Activated T-cell treated with anti-CD3 and anti-CD28 coated beads for 4 hours (primary cell): ENCODE measurements at places on chromosomes 4 and X.

GRCh38 chr4:146098397-146098796 is 77.1 kb upstream of the LSM6 start:
- no peak for DNase-seq

DNA sequence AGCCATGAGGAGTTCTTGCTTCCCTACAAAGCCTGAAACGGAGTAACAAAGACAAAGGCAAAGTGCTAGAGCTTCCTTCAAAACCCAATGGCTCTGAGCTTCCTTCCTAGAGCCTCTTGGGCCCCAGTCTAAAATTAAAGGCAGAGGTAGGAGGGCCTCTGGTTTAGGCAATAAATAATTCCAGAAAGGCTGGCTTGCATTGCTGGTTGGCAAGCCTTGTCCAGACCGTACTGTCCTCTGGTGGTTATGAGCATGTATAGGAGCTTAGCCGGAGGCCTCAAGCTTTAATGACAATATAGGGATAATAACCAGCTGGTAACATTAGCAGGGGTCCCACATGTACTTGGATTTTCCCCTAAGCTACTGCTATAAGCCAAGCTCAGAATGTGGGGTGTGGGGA is 237.3 kb downstream of the AR start:
- no peak for DNase-seq

DNA sequence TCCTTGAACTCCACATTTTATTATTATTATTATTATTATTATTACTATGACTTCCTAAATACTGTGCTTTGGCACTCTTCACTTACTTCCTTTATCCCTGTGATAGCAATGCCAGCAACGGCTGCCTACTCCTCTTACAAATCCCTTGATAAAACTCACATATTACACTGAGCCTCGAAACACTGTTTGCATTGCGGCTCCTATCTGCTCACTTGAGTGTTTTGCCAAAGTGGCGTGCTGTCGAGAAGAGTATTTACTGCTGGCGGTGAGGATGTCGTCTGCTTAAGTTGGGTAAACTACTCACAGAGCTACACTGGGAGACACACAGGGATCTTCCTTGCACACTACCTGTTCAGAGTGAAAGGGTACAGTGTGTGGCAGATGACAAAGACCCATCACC is 143.4 kb upstream of the VCX3A start:
- no peak for DNase-seq

- peak; percentile 45 for DNase-seq
Observed at GRCh38 chr4:184792950-184793555, 32.7 kb downstream of the ACSL1 start.

GRCh38 chrX:33840176-33840575 is 291.9 kb downstream of the FAM47A start:
- DNase-seq, result no peak

GRCh38 chr4:82373486-82373815 is 340 bp downstream of the HNRNPD start:
- no peak for DNase-seq

GRCh38 chr4:156248917-156249316 is 295.3 kb upstream of the CTSO start:
- DNase-seq, result no peak

DNA sequence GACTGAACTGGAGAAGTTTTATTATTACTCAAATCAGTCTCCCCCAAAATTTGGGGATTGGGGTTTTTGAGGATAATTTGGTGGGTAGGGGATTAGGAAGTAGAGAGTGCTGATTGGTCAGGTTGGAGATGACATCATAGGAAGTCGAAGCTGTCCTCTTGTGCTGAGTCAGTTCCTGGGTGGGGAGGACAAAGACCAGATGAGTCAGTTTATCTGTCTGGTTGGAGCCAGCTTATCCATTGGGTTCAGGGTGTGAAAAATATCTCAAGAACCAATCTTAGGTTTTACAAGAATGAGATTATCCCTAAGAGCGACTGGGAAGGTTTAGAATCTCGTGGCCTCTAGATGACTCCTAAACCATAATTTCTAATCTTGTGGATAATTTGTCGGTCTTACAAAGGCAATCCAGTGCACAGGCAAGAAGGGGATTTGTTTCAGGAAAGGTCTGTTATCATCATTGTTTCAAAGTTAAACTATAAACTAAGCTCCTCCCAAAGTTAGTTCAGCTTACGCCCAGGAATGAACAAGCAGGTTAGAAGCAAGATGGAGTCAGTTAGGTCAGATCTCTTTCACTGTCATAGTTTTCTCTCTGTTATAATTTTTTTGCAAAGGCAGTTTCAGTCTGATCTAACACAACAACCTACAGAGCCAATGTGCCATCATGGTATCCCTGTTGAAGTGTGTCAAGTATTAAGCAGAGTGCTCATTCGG is 274.5 kb downstream of the SLC7A11 start:
- DNase-seq, result no peak

DNA sequence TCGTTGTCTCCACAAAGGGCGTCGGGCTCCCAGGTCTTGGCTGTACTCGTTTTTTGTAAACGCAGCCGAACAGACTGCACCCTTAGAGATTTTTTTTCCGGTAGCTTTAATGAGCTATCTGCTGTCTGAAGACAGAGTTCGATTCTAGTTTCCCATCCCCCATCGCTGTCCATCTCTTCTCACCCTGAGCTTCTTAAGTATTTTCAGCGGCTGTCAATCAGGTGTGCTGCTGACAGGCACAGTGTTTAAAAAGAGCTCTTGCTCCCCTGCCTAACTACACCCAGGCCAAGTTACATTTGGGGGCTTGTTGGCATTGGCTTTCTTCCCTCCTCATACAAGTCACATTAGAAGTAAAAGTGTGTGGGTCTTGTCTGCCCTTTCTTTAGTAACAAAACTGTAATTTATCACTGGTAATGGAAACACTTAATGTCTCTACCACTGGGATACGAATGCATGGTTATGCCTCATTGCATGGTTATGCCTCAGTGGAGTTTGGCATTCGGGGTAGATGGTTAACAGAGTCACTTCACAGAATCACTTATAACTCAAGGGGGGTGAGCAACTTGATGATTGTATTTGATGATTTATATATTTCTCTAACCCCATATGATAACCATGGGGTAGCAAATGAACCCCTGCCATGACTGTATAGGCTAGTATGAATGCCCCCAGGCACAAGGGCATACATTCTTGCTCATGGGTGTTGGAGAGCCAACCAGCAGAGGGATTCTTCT is 1.4 kb upstream of the ARHGAP6 start:
- no peak for DNase-seq

DNA sequence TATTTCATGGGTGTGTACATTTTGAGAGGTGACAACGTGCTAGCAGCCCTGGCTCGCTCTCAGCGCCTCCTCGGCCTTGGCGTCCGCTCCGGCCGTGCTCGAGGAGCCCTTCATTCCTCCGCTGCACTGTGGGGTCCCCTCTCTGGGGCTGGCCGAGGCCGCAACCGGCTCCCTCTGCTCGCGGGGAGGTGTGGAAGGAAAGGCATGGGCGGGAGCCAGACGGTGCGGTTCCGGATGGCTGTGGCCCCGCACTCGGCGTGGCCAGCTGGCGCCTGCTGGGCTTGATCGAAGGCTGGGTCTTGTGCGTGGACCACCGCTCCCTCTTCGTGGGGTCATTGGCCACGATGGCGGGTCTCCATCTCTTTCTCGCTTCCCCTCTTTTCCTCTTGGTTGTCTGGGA is 17.2 kb upstream of the SFRP2 start:
- no peak for DNase-seq

DNA sequence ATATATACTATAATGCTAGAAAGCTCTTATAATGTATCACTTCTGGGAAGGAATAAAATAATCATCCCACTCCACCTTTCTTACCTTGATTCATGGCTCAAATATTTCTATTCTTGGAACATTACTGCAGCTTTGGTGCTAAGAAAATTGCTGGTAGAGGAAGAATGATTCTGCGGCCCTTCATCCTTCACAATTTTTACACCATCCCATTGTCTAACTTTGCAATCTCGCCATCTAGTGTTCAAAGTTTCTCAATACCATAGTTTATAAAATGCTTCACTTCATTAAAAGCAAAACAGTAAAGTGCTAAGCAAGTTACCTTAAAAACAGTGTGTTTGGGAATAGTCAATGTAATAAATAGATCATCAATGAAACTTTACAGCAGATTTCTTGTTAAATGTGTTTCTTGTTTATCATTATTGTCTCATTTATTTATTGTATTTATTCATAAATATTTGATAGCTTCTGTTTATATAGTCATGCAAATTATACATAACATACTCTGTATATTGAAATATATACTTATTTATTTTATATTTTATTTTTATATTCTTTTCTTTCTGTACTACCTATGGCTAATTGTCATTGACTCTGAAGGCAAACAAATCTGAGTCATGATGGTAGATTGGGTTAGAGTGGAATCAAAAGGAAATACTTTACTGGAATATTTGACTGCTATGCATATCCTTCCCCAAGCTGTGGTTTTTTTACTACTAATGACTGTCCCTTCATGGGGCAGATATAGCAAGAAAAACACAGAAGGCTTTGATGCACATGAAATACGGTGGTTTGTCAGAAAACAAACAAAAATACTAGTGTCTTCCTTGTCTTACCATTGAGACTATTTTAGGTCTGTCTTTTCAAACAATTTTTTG is 390.7 kb downstream of the MAPK10 start:
- DNase-seq, result no peak

GRCh38 chr4:40281913-40282312 is 53.2 kb upstream of the CHRNA9 start:
- no peak for DNase-seq

DNA sequence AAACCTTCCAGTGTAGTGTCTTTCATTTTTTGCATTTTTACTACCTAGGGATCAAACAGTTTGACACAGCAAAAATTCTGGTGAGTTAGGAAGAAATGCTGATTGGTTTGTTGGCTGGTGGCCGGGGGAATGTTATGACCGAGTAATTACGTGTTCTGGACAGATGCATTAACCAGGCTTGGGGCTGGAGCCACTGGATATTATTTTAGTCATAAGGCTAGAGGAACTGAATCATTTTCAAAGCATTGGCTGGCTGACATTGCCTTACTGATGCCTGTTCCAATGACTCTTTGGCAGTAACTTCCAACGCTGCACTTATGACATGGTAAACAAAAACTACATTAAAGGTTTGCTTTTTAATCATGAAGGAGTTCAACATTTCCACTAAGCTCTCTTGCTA is 84.6 kb downstream of the FBXO8 start:
- DNase-seq, result no peak

DNA sequence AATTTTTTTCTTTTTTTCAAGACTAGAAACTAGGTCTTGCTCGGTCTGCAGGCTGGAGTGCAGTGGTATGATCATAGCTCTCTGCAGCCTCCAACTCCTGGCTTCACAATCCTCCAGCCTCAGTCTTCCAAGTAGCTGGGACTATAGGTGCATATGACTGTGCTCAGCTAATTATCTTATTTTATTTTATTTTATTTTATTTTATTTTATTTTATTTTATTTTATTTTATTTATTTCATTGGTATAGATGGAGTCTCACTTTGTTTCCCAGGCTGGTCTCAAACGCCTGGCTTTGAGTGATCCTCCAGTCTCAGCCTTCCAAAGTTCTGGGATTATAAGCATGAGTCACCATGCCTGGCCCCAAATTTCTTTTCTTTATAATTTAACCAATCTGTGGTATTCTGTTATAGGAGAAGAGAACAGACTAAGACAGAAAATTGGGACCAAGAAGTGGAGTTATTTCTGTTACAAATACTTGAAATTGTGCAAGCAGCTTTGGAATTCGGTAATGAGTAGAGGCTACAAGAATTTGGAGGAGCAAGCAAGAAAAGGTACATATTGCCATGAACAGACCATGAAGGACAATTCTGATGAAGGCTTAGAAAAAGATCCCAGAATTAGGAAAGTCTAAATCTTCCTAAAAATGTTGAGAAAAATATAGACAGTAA is 4.0 kb upstream of the PRDM5 start:
- no peak for DNase-seq

GRCh38 chr4:58514299-58514698 is 1404.1 kb upstream of the IGFBP7 start:
- no peak for DNase-seq

- no peak for DNase-seq
Observed at GRCh38 chrX:103415528-103415927, 39.2 kb downstream of the BEX3 start.

DNA sequence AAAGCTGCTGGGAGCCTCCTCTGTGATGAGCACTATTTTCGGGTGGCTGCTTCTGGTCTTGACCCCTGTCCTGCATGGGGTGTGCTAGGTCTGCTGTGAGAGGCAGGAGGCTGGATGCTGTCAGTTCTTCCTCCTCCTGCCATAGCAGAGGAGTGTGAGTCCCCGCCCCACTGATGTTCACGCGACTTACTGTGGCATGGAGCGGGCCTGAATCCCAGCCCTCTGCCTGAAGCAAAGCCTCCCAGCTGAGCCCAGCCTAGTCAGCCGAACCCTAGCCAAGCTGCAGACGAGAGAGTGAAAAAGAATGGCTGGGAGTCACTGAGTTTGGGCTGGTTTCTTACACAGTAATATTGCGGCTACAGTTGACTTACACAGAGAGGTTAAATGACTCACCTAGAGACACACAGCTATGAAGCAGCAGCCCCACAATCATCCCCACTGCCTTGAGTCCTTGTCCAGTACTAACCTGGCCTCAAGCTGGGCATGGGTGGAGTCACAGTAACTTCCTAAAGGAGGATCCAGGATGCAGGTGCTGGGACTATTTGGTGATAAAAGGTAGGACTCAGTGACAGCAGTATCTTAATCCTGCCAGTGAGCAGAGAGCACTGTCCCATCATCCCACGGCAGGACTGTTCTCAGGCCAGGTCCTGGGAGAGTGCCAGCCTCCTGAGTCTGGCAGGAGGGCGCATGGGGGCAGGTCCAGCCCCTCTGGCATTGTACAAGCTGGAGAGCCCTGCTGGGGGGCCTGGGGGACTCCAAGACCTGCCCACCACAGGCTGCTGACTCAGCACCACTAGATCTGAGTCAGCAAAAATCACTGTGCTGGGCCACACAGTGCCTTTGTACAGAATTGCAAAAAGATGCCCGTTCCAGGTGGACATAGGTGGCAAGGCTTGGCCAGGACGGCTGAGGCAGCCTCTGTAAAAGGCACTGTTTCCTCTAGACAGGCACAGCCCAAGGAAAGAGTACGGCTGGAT is 60.4 kb upstream of the CRMP1 start:
- DNase-seq, result no peak

DNA sequence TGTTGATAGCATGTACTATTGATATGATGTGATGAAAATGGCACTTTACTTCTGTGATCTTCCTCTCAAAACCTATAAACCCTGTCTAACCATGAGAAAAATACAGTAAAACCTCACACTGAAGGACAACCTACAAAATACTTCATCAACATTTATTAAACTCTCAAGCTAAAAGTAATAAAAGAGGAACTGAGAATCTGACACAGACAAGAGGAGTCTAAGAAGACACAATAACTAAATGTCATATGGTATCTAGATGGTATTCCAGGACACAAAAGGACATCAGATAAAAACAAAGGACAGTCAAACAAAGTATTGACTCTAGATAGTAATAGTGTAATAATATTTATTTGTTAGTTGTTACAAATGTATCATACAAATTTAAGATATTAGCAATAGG is 655.3 kb downstream of the SH3BGRL start:
- no peak for DNase-seq

- no peak for DNase-seq
Observed at GRCh38 chr4:4671774-4672349, 130.0 kb upstream of the STX18 start.

- no peak for DNase-seq
Observed at GRCh38 chr4:18042754-18043153, 21.2 kb upstream of the LCORL start.
